A673 (cell line): ENCODE measurements at places on chromosomes 4 and X.
A peak's percentile ranks its signal among the peaks of the same experiment; 100 is the strongest.

- peak; percentile 82 for DNase-seq
Measured at GRCh38 chr4:143375326-143376073, 38.8 kb downstream of the GAB1 start.

GRCh38 chrX:149398027-149398426 is 107.1 kb downstream of the IDS start:
- DNase-seq, result no peak

DNA sequence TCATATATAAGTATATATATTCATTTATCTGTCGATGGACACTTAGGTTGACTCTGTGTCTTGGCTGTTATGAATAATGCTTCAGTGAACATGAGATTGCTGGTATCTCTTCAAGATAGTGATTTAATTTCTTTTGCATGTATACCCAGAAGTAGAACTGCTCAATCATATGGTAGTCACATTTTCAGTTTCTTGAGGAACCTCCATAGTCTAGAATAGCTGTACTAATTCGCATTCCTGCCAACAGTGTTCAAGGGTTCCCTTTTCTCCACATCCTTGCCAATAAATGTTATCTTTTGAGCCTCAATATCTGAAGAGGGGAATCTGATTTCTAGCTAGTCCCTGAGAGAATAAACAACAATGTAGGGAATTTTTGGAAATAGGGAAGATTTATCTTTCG is 32.4 kb upstream of the CCNG2 start:
- no peak for DNase-seq

- peak; percentile 14 for DNase-seq
Measured at GRCh38 chrX:68490644-68491043, 8.2 kb upstream of the YIPF6 start.

GRCh38 chr4:87950493-87950892 is 25.0 kb upstream of the SPP1 start:
- DNase-seq, result no peak

DNA sequence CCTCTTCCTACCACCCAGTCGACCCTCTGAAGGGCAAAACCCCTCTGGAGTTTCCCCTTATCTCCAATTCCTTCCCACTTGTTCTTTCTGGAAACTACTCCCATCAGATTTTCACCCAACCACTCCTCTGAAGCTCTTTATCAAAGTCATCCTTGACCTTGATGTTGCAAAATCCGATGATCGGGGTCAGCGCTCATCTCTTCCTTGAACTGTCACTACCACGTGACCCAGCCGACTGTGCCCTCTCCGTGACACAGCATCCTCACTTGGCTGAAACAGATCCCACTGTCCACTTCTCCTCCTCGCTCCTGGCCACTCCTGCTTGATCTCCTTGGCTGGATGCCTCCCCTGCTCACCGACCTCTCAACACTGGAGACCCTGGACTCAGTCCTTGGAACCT is 1.1 kb downstream of the CFAP99 start:
- DNase-seq, result no peak

DNA sequence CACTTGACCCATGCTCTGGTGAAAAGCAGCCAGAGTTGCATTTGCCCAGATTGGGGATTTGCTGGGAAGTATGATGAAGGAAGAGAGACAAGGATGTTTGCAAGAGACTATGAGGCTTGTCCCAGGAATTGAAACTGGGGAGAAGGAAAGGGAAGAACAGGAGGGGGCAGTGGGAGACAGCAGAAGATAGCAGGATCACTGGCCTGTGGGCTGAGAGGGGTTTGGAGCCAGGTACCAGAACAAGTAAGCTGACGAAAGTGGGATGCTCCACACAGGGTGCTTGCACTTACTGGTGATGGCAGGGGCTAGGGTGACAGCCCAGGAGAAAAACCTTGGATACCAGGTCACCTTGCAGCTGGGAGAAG is 3.4 kb upstream of the LETM1 start:
- no peak for DNase-seq

DNA sequence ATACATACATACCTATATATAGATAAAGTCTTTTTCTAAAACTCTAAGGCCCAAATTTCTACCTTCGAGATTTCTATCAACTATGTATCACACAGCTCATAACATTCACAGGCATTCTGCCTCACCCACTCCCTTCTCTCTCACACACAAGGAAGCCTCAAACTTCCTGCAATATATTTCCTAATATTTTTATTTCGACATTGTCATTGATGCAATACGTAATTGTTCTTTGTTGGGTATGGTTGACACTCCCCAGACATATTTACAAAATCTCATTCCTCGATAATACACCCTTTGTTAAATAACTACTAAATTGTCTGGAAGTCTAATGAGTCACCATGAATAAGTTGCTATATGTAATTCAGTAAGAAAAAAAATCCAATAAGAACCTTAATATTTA is 143.5 kb downstream of the HNRNPD start:
- no peak for DNase-seq

DNA sequence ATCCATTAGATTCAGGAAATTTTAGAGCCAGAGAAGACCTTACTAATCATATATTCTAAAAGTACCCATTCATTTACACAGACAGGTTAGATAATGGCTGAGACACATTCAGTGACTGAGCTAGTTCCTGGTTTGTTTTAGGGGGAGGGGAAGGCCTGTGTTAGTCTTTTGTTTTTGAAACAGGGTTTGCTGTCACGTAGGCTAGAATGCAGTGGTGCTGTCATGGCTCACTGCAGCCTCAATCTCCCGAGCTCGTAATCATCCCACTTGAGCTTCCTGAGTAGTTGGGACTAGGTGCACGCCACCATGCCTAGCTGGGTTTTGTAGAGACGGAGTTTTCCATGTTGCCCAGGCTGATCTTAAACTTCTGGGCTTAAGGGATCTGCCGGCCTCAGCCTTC is 10.1 kb downstream of the RBPJ start:
- no peak for DNase-seq

GRCh38 chr4:61385256-61385655 is 185.1 kb downstream of the ADGRL3 start:
- DNase-seq, result no peak

DNA sequence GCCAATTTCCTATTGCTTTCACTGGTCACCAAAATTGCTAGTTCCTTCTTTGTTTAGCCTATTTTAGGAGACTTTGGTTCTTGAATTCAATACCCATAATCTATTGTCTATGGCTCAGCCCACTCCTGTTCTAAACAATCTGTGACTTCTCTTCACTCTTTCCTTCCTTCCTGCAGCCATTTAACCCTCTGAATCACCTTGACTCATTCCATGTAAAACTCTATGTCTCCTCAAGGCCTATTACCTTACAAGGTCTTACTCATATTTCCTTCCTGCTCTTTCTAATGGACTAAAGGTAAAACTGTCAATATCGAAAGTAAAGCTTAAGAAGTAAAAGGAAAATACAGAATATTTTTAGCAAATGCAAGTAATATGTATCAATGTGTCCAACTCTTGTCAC is 301.6 kb downstream of the ARHGAP24 start:
- DNase-seq, result no peak

- no peak for DNase-seq
Measured at GRCh38 chr4:140408974-140409373, 18.5 kb downstream of the CLGN start.

DNA sequence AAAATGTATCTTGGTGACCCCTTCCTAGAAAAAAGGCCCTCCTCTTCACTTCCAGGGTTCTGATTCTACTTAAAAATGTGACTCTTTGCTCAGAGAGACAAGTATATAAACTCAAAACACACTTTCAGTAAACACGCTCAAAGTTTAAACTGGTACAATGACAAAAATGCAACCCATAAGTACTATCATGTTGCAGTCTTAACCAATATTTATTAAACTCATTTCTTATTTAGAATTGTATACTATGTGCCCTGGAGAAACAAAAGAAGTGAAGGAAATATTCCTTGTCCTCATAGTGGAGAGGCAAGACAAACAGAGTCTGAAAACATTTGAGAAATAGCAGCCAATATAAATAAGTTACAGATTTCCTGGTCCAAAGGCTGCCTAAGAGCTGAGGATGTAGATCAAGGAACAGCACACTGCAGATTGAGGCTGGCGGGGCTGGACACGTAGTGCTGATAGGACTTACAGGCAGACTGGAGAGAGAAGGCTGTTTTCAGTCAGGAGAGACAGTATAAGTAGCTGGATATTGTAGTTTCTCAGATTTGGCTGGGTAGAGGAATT is 39.1 kb upstream of the ANXA3 start:
- no peak for DNase-seq

DNA sequence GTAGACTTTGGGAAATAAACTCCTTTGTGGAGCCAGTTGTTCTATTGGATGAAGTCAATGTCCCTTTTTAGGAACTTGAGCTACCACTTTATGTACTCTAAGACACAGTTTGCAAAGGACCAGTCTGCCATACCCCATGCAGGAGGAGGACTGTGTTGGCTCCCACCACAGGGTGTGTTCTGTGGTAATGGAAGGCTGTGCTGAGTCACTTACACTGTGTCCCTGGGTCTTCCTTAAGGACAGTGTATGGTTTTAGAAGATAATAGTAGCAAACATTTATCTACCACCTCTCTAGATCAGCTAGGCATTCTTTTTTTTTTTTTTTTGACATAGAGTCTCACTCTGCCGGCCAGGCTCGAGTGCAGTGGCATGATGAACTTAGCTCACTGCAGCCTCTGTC is 184.0 kb upstream of the PGRMC2 start:
- DNase-seq, result no peak
